ENCODE measurements at places on chromosomes 2 and 18.

GRCh38 chr2:42848265-42848664, 55.9 kb upstream of the HAAO start:
- no peak for DNase-seq

DNA sequence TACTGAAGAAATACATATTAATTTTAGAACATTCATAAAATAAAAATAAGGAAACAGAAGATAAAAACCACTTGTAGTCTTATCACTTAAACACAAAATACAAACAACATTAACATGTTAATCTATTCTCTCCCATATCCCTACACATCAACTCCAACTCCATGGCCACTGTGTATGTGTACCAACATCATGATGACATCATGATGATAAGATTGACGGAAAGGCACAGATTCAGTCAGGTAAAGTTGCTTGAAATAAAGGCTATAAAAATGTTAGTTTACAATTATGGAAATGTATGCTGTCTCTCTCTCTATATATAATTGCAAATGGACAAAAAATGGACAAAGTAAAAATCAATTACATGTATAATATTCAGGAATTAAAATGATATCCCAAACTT, 388.5 kb upstream of the UBE2E3 start:
- DNase-seq = no peak

GRCh38 chr2:184554736-184555135, 43.6 kb upstream of the ZNF804A start:
- DNase-seq = no peak

DNA sequence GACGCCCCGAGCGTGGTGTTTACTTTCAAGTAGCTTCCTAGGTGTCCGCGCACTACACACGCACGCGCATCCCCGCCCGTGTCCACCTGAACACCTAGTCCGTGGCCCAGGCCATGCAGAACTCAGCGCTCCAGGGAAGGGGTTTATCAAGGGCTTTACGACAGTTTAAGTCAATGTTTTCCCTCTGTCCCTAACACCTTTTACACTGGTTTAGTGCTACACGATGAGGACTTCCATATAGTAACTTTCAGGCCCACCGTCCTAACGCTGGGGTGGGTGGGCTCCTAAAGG, 1.4 kb upstream of the BCL2 start:
- no peak for DNase-seq

- no peak for DNase-seq
Measured at GRCh38 chr18:76338088-76338487, 157.0 kb downstream of the ZNF516 start.

GRCh38 chr18:286515-287310, 18.9 kb upstream of the THOC1 start:
- no peak for DNase-seq

- DNase-seq = peak; percentile 54
Measured at GRCh38 chr2:174699993-174700766, 64.1 kb downstream of the CHRNA1 start.

All from activated CD4-positive, alpha-beta T cell treated with anti-CD3 and anti-CD28 coated beads, Interleukin-2, Interleukin-4, amounts not matched to agents 100 ng/mL and 50 ng/mL, durations not matched to agents 16 hours and 8 hours (primary cell).